ENCODE measurements at places on chromosomes 11 and 22. TPM values are rescaled to one million over a fixed set of nuclear protein-coding genes. Genes with fewer than 3 reads are reported as not detected.

The TESMIN gene
- 19.3 TPM for polyA plus RNA-seq

- no peak for DNase-seq
Observed at GRCh38 chr11:44825058-44825785, 98.5 kb downstream of the TSPAN18 start.

The SCGB1C1 gene
- polyA plus RNA-seq: 1.1 TPM

DNA sequence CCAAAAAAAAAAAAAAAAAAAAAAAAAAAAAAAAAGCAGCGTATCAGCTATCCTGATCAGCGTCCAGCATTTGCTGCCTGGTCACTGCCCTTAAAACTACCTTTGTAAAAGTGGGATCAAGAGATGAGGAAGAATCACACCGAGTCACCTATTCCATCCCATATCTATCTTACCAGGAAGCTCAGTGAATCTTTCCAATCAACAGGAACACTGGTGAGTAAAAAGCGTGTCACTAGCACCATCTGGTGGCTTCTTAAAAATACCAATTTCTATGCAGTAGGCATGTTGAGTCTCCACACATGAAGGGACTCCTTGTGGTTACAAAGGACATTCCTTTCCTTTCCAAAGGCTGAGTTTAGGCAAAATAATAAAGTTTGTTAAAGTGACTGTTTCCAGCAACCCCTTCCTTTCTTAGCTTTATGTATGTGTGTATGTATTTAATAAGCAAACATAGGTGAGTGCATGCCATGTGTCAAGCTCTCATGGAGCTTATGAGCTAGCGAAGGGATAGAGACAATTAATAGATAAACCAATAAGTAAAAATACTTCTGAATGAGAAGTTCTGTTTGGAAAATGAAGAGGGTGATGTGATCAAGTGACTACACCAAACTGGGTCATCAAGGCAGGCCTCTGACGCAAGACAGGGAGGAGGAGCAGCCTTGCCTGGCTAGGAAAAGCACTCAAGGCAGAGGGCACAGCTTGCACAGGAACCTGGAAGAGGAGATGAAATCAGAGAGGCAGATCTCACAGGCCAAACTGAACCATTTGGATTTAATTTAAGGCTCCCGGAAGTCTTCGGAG lies 13.9 kb upstream of the TP53AIP1 start:
- DNase-seq: peak; percentile 79

DNA sequence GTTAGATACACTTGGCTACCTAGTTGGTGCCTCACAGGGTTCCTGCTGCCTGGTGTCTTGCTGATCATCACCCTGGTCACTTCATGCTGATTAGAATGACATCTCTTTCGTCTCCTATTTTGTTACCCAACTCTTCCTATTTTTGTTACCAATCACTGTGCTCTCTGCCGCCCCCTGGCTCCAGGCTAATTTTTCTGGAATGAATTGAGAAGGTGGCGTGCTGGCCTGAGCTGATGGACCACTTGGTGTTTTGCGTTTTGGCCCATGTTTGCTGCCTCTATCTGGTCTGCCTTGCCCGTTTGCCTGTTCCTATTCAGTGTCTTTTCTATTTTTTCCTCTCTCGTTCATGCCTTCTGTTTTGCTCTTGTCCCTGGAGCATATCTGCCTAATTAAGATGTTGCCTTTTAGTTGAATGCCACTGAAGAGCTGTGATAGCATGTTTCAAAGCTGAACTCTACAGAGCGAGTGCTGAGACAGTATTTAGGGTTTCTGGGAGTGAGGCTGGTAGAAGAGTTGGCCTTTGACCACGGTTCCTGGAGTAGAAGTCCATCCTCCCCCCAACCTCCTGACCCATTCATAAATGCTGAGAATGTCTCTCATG lies 5.9 kb upstream of the ATF4 start:
- no peak for DNase-seq

DNA sequence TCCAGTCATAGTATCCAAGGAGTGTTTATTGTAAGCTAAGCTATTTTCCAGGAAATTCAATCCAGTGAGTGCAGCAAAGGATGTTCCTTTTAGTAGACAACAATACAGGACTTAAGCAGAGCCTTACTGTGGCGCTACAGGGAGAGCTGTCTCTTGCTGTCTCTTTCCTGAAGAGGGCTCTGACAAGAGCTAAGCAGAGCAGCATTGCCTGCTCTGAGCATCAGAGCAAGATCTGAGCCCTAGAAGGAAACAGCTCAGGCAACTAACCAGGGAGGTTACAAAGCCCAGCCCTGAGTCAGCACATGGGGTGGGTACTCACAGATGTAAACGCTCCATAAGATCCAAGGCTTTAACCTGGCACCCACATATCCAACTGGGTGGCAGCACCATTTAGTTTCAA lies 8.0 kb downstream of the LAYN start:
- DNase-seq: no peak

The NXPE2 gene
- polyA plus RNA-seq: 0.42 TPM

DNA sequence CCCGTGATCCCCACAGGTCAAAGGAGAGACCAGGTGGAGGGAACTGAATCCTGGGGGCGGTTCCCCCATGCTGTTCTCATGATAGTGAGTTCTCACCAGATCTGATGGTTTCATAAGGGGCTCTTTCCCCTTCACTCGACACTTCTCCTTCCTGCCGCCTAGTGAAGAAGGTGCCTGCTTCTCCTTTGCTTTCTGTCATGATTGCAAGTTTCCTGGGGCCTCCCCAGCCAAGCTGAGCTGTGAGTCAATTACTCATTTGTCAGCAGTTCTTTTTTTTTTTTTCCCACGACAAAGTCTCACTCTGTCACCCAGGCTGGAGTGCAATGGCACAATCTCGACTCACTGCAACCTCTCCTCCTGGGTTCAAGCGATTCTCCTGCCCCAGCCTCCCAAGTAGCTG lies 1530.4 kb downstream of the BRD1 start:
- no peak for DNase-seq

The ROBO4 gene
- polyA plus RNA-seq: 15.7 TPM

The ABCG4 gene
- 1.0 TPM for polyA plus RNA-seq

The NEFH gene
- 9.4 TPM for polyA plus RNA-seq

The WEE1 gene
- 117 TPM for polyA plus RNA-seq

DNA sequence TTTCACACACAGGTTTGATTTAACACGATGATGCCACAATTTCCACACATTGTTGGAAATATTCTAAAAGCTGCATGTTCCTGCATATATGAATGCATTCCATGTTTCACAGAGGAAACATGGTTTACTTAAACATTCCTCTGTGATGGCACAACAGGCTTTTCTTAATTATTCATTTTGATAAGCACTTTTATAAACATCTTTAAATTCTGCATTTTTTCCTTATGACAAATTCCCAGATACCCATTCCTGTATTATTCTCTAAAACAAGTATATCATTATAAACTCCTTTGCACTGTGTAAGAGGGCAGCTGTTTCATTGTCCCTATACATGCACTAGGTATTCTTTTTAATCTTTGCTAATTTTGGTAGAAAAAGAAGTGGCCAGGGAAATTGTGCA lies 532.3 kb downstream of the SOX6 start:
- DNase-seq: no peak

- no peak for DNase-seq
Observed at GRCh38 chr11:128824191-128825049, 42.7 kb downstream of the KCNJ1 start.

GRCh38 chr22:18110194-18110953 lies at the start of gene TUBA8:
TUBA8 (plus strand) TSS chr22:18110809; CDS start chr22:18110866, 57 bp downstream.
- peak; percentile 59 for DNase-seq
